Hair follicle dermal papilla cell (primary cell): ENCODE measurements at places on chromosomes 16 and 17. TPM values are rescaled to one million over a fixed set of nuclear protein-coding genes. Genes with fewer than 3 reads are reported as not detected.

The SPNS2 gene
- 0.16 TPM in 1 of 2 replicates, not detected in the other for total RNA-seq

The WSCD1 gene
- under 0.01 TPM in 1 of 2 replicates, not detected in the other for total RNA-seq

The DNAH3 gene
- total RNA-seq: under 0.01 TPM in 1 of 2 replicates, not detected in the other

The EFCAB5 gene
- total RNA-seq: under 0.01 and 0.36 TPM in 2 replicates

The TTLL6 gene
- not detected in 2 replicates for total RNA-seq

The FA2H gene
- not detected in 2 replicates for total RNA-seq

The KRT12 gene
- total RNA-seq: not detected in 2 replicates

The MT1M gene
- total RNA-seq: 0.81 and 1.6 TPM in 2 replicates

The CCL2 gene
- total RNA-seq: 48.5 and 59.3 TPM in 2 replicates

The SDR42E2 gene
- total RNA-seq: not detected in 2 replicates

The KIF19 gene
- not detected in 2 replicates for total RNA-seq

The CACNG3 gene
- not detected in 2 replicates for total RNA-seq

The FNDC8 gene
- total RNA-seq: not detected in 2 replicates

The KRTAP2-3 gene
- not detected in 2 replicates for total RNA-seq
